GM12878 (cell line): ENCODE measurements at places on chromosomes 1 and 21.

DNA sequence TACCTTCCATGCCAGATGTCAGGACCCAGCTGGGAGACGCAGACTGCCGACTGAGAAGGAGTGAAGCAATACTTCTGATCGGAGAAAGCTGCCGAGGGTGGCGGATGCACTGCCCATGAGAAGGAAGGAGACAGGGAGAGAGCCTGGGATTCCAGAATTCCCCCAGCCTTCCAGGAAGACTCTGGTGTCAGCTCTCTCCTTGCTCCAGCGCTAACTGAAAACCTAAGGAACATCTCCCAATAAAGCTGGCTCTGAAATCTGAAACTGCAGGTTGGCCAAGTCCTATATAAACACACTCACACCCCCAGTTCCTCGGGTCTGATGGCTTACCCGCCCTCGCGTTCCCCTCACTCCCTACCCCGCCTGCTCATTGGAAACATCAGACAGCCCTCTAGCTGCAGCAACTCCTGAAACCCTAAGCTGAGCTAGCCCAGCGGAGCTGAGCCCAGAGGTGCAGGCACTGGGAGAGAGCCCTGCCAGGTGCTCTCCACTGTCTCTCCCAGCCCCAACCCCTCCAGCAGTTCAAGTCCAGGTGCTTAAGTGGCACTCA is 52.3 kb downstream of the PLEKHA6 start:
- DNase-seq: no peak

DNA sequence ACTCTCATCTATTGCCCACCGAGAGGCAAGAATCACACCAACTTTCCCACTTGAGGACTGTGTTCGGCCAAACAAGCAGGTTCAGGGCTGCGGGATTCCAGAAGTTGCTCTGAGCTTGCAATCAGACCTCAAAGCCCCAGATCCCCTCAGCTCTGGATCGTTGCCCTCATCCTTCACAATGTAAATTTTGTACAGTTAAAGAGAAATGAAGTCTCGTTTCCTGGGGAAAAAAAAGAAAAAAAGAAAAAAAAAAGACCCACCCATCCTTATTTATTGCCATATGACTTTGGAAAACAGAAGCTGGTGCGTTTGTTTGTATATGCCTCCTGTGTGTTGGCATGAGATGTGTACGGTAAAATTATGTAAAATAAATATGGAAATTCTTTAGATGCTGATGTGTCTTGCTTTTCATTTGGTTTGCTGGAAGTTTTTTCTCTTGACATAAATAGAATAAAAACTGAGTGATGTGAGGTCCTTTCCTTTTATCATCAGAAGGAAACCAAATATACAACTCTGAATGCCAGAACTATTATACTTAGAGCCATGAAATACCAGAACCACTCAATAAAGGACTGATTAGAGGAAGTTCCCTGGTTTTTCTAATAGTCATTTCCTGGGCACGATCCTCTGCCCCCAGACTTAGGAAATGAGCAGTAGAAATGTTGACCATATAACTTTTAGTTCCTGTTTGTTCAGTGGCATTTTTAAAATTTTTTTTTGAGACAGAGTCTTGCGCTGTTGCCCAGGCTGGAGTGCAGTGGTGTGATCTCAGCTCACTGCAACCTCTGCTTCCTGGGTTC is 48.7 kb downstream of the LHX4 start:
- DNase-seq: no peak

DNA sequence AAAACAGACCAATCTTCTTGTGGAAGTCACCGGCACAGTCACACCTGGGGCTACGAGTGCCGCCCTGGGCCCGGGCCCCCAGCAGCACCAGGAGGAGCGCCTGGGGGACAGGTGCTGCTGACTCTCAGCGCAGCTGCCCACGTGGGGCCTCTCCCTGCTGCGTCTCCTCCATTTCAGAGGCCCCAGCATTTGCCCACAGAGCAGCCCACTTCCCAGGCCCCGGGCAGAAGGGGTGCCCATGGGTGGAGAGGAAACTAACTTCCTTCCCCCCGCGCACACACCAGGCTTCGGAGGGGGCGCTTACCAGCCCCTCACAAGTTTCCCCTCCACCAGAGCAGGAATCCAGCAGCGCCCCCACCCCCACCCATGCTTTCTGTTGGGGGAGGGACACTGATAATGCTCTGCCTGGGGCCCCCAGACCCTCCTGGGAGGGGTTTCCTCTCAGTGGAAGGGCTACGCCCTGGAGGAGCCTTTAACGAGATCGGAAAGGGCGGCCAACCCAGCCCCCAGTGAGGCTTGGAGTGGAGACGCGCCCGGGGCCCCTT is 440 bp downstream of the TNFRSF25 start:
- DNase-seq: no peak

GRCh38 chr21:38824124-38824822 is 18.5 kb downstream of the ETS2 start:
- no peak for DNase-seq

DNA sequence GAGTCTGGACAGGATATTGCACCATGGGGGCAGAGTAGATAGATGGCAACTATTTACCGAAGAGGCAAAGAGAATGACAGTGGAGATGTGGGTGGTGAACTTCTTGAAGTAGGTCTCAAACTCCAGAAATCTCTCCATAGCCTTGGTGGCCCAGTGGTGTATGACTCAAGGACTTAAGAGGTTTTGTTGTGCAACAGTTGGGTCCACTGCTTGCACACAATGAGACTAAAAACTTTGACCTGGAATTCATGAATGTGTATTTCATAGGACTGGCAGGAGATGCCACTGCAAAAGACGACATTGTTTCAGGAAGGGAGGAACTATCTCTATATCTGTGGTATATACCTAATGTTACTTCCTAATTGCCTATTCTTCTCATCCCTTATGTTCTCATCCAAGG is 75.9 kb downstream of the ZSCAN20 start:
- DNase-seq: no peak

DNA sequence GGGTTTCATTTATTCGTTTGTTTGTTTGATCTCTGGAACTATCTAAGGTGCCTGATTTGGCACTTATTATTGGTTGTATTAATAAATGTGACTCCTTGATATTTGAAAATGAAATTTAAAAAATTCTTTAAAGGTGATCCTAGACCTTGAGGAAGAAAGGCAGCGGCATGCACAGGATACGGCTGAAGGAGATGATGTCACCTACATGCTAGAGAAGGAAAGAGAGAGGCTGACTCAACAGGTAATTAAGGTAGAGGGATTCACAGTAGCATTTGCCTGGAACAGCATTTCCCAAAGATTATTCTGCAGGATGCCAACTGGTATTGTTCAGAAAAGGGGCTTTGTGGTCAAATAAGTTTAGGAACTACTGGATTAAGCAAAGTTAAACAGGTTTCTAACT is 54.4 kb upstream of the WNT2B start:
- DNase-seq: no peak

DNA sequence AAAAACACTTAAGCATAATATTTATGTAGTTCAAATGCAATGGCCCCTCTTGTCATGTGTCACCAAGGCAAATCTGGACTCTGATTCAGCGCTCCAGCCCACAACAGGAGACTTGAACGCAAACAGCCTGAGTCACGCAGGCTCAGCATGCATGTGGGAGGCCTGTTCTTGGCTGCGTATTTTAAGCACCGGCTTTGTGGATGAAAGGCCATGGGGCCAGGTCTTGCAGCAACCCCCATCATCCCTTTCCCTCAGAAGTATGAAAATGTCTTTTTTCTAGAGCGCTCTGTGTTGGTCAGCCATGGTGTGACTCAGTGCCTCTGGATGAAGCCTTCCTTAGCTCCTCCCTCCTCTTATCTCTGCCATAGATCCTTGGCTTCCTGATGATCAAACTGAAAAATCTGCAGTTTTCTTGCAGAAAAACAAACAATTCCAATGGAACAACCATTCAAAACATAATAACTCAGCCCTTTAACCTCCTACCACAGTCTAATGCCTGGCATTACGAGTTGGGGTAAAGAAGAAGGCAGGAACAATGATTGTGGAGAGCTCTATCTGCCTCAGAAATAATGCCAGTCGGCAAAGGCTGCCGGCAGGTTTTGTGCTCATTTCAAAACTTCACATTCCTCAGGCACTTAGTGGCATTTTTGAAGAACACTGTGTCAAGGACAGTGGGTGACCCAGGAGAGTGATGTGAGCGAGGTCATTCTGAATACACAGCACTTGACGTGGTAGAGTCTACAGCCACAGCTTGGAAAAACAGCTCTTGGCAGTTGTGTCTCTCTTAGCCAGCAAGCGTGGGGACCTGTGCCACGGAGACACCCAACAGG is 167.5 kb downstream of the CLIC6 start:
- DNase-seq: no peak

DNA sequence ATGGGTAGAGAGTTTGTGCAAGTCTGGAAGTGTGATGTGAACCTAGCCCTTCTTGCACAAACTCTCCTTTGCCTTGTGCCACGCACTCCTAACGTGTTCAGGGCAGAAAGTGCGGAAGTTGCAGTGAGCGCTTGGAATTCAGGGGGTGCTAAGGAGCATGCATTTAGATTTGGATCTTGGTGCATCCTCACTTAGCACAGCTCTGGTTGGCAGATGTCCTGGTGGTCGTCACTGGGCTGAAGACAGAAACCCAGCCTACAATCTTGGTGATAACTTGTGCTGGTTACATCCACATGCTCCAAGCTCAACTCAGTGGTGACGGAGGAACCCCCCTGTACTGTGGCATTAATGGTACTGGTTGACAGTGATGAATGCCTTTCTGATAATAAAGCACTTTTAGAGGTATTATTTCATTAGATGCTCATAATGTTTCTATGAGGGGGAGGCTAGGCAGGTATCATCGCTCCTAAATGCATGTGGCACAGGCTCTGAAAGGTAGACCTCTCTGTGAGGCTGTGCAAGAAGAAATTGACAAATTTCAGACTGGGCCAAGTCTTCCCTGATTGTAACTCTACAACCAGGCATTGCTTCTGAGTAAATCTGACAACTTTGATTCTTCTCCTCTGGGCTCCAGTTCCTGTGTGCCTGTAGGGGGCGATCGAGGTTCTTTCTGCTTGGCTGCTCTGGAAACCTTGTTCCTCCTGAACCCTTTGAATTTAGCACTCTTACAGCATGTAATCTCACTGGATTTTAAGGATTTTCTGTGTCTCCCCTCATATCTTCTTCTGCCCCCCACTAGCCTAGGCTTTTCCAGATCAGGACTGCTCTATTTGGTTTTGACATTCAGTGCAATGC is 40.6 kb downstream of the MAPKAPK2 start:
- no peak for DNase-seq

DNA sequence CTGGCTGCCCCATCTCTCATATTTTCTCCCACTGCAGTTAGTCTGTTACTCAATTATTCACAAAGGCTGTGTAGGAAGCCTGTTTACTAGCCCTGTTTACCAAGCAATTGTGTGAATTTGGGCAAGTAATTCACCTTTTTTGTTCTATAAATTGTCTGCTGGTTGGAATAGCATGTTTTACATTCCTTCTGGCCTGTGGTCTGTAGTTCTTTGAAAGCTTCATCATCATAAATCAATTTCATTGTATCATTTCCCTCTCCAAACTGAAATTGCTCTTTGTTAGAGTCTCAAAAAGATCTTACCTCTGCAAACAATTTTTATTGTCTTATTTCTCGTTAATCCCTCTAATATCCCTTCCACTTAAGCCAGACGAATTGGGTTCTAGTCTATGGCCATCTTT is 1059.5 kb upstream of the ADGRL4 start:
- DNase-seq: no peak

- DNase-seq: no peak
Observed at GRCh38 chr1:238475712-238476111, 585.0 kb upstream of the ZP4 start.

DNA sequence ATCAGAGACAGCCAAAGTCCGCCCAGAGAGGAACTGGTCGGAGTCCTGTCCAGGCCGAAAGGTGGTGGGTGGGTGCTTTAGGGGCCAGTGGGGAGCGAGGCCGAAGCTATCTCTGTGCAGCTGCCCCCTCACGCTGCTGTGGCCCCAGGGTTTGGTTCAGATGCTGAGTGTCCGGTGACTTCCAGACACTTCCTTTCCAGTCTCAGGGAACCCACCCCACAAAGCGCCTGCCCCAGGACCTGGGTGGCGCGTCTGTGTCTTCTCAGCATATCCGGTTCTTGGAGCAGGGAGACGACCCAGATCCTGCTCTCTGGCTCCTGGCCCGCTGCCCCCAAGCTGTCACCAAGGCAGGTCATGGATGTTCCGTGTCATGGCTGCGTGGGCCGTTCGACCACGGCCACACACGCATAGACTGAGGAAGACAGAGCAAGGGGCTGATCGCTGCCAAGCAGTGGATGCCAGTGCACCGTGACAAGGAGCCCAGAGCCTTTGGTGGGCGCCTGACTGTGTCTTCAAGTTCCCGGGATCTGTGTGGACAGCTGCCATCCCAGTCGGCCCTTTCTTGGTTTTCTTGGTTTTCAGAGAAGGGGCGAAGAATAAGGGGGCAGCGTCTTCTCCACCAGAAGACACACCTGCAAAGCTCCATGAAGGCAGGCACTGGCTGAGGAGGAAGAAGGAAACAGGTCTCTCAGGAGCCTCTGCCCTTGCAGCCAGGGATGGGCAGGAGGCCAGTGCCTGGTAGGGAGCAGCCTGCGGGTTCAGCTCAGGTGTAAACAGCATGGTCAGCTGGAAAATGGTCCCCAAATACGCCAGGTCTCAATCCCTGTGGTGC is 22.9 kb upstream of the COL18A1 start:
- no peak for DNase-seq

GRCh38 chr1:5973771-5974170 is 18.5 kb downstream of the NPHP4 start:
- no peak for DNase-seq

- DNase-seq: no peak
Observed at GRCh38 chr1:38777464-38777957, 82.1 kb downstream of the RRAGC start.

DNA sequence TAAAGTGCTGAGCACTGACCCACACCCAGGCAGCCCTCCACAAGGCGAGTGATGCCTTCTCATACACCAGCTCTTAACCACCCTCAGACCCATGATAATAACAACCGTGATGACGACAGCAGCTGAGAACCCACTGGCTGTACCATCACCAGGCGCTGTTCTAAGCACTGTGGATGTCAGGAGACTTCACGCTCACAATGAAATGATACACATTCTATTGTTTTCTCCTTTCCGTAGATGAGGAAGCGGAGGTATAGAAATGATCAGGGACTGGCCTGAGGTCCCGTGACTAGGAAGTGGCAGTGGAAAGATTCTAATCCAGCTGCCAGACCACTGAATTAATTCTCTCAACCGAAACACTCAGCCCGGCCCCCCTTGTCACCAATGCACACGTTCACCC is 32.6 kb downstream of the SDC3 start:
- no peak for DNase-seq

DNA sequence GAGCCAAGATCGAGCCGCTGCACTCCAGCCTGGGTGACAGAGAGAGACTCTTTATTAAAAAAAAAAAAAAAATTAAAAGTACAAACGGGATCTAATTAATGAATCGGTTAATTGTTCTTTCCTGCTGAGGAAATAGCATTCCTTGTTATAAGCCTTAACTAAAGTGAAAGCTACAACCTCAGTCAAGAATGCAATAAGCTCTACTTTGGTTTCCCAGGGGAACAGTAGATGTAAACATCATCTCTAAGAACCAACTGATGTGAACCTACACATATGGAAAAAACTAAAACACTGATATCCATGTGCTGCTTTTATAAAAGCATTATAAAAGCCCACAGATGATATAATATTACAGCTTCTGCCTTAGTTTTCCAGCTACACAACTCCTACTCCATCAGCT is 41.9 kb downstream of the LPGAT1 start:
- DNase-seq: no peak
